ENCODE measurements at places on chromosomes 16 and 17.

DNA sequence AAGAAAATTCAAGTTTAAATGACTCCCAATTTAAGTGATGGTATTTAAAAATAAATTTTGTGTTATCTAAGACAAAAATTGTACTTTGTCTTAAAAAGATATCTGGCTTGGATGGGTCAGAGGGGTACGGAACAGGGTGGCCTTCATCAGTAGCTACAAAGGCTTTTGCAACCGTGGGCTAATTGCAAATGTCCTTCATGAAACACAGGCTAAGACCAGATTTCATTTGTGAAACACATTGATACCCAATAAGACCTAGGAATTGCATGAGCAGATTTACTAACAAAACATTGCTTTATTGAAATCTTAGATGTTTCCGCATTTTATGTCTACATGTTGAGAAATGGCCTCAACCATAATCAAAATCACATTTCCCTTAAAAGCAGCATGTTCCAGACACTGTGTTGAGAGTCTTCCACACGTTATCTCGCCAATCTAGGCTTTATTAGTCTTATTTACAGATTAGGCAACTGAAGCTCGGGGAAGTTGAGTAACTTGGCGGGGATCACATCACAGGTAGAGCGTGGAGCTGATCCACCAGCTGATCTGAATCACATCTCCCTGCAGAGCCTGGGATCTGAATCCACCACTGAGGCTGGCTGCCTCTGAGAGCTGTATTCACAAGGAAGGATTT lies 21.8 kb downstream of the FBXO39 start:
- no peak for DNase-seq

GRCh38 chr17:67696853-67697498 lies 20.8 kb upstream of the NOL11 start:
- DNase-seq = no peak

- DNase-seq = no peak
These were observed 13.3 kb upstream of the CCDC154 start for GRCh38 chr16:1457489-1458245.

GRCh38 chr16:57128771-57129389 lies 36.5 kb downstream of the CPNE2 start:
- no peak for DNase-seq

Data from 8988T (cell line).